ENCODE measurements at places on chromosomes 13 and 19.

DNA sequence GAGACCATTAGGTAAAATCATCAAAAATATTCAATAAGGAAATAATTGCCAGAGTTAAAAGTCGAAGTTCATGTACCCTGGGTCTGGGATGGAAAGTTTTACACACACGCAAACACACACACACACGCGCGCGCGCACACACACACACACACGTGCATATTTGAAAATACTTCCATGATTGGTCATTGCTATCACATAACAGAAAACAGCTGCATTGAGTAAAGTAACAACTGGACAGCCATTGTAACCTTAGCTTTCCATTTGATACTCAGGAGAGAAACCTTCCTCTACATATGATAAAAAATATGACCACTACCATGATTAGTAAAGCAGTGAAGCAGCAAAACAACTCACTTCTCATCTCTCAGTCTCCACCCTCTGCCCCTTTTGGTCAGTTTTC is 490.0 kb upstream of the SGCG start:
- no peak for DNase-seq

DNA sequence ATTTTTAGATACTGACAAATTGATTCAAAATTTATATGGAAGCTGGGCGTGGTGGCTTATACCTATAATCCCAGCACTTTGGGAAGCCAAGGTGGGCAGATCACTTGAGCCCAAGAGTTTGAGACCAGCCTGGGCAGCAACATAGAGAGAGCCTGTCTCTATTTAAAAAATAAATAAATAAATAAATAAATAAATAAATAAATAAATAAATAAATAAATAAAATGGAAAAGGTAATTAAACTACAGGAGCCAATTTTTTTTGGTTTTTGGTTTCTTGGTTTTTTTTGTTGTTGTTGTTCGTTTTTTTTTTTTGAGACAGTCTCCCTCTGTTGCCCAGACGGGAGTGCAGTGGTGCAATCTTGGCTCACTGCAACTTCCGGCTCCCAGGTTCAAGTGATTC is 29.4 kb upstream of the TRIM13 start:
- DNase-seq, result no peak

GRCh38 chr13:112506046-112506445 is 81.9 kb downstream of the TUBGCP3 start:
- DNase-seq, result no peak

- DNase-seq, result peak; percentile 48
Observed at GRCh38 chr19:33301144-33301899, 1.0 kb downstream of the CEBPA start.

- no peak for DNase-seq
Observed at GRCh38 chr13:33871207-33872004, 53.5 kb downstream of the RFC3 start.

Measured in inflammatory macrophage treated with lipopolysaccharide for 4 hours (primary cell).